ENCODE measurements at places on chromosomes 16 and 17.

DNA sequence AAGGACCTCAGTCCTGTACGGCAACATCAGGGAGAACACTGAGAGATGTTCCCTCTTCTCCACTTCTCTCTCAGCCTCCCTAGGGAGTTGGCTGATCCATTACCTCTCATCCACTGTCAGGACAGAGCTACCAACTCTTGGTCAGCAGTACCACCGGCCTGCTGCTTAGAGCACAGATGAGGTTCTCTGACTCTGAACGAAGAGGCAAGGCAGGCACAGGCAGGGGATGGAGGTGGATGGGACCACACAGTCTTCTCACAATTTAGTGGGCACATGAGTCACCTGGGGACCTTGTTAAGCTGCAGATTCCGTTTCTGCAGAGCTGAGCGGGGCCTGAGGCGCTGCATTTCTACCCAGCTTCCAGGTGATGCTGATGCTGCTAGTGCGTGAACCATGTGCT lies 128.6 kb upstream of the CCL2 start:
- no peaks in the 10 kb centered on the region for H3K36me3 ChIP-seq
- H3K4me1 ChIP-seq = peaks cover 7% of the 10 kb centered on the region
- H3K4me3 ChIP-seq = no peak overlapping the region
- no peaks in the 10 kb centered on the region for H3K27me3 ChIP-seq

- no peaks in the 10 kb centered on the region for H3K27me3 ChIP-seq
- peaks cover 9% of the 10 kb centered on the region for H3K4me1 ChIP-seq
- H3K36me3 ChIP-seq = peaks cover 30% of the 10 kb centered on the region
- DNase-seq = no peak
- H3K27ac ChIP-seq = no peak overlapping the region
Measured at GRCh38 chr16:88569614-88569984, 604 bp upstream of the ZC3H18 start.

GRCh38 chr17:74115586-74115985 lies 87.9 kb upstream of the RPL38 start:
- H3K4me1 ChIP-seq = peaks cover 2% of the 10 kb centered on the region
- no peak for DNase-seq
- H3K4me3 ChIP-seq = no peak overlapping the region
- H3K27me3 ChIP-seq = peaks cover 54% of the 10 kb centered on the region
- no peak overlapping the region for H3K27ac ChIP-seq
- H3K36me3 ChIP-seq = no peaks in the 10 kb centered on the region

GRCh38 chr17:50363217-50364060 lies 9.5 kb downstream of the MRPL27 start:
- peak overlapping the region; percentile 67 for H3K27ac ChIP-seq
- no peak overlapping the region for H3K4me3 ChIP-seq
- peak; percentile 90 for DNase-seq

DNA sequence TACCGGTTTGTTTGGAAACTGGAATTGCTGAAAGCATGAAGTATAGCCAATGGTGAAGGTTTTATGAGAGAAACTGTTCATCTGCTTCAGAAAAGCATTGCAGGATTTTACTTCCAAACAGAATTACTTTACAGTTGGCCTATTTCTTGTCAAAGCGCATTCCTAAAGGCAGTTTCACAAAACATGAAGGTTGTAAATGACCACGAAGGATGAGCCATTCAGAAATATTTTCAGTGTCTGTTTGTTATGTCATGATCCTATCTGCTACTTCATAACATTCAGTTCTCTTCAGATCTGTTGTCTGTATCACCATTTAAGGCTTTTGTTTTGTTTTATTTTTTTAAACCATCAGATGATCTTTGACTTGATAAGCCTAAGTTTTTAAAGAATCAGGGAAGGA lies 45.7 kb downstream of the AATF start:
- no peaks in the 10 kb centered on the region for H3K27me3 ChIP-seq
- DNase-seq = no peak
- H3K27ac ChIP-seq = no peak overlapping the region

- H3K4me1 ChIP-seq = peaks cover 20% of the 10 kb centered on the region
- peak overlapping the region; percentile 40 for H3K27ac ChIP-seq
- no peak overlapping the region for H3K4me3 ChIP-seq
Measured at GRCh38 chr17:82338858-82339633, 5.5 kb upstream of the SECTM1 start.

DNA sequence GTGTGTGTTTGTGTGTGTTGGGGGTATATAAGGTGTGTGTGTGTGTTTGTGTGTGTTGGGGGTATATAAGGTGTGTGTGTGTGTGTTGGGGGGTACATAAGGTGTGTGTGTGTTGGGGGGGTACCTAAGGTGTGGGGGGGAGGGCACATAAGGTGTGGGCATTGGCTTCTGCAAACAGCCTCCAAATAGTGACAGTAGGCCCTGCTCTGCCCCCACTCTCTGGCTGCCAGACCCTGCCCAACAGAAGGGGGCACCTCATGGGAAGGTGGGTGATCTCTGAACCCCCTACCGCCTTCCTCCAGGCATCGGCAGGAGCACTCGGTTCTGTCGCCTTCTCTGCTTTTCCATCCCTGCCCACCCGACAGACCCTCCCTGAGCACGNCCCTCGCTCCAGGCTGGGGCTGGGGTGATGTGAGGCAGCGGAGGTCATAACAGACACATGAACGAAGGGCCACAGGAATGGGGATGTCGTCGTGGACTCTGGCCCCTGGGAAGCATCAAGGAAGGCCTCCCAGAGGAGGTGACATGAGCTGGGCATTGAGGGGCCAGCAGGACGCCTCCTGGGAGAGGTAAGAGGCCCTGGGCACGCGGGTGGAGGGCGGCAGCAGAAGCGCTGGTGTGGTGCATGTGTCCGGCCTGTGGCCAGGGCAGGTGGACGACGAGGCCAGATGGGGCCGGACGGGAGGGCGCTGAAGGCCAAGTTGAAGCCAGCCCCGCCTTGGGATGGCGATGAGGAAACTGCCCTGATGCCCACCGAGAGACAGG lies 136.6 kb upstream of the RPH3AL start:
- H3K27ac ChIP-seq = no peak overlapping the region
- H3K36me3 ChIP-seq = no peaks in the 10 kb centered on the region
- H3K27me3 ChIP-seq = peaks cover 20% of the 10 kb centered on the region
- peak overlapping the region; percentile 51 for H3K4me3 ChIP-seq

DNA sequence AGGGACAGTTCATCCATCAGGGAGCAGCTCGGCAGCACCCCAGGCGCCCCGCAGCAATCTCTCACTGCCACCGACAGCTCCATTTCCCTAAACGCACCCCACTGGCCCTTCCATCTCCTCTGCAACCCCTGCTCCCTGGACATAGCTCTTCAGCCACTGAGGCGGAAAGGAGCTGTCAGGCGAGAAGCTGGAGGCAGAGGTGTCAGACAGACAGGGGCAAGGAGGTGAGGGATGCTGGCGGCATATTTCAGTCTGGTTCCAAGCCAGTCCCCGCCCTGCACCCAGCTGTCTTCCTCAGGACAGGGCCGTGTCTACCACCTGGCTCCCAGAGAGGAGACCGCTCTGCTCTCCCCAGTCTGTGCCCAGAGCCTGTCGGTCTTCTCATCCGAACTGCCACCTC lies 9.7 kb downstream of the ACLY start:
- peaks cover 91% of the 10 kb centered on the region for H3K36me3 ChIP-seq
- H3K4me3 ChIP-seq = no peak overlapping the region
- H3K4me1 ChIP-seq = peaks cover 12% of the 10 kb centered on the region

GRCh38 chr17:60301649-60302048 lies 90.3 kb downstream of the USP32 start:
- DNase-seq = no peak
- H3K27me3 ChIP-seq = no peaks in the 10 kb centered on the region
- no peaks in the 10 kb centered on the region for H3K36me3 ChIP-seq
- H3K4me1 ChIP-seq = peaks cover 1% of the 10 kb centered on the region
- no peak overlapping the region for H3K4me3 ChIP-seq
- no peak overlapping the region for H3K27ac ChIP-seq

GRCh38 chr17:20063665-20064648 lies 54.8 kb downstream of the SPECC1 start:
- no peak overlapping the region for H3K27ac ChIP-seq
- H3K4me3 ChIP-seq = no peak overlapping the region
- no peaks in the 10 kb centered on the region for H3K27me3 ChIP-seq
- no peaks in the 10 kb centered on the region for H3K36me3 ChIP-seq
- DNase-seq = no peak

DNA sequence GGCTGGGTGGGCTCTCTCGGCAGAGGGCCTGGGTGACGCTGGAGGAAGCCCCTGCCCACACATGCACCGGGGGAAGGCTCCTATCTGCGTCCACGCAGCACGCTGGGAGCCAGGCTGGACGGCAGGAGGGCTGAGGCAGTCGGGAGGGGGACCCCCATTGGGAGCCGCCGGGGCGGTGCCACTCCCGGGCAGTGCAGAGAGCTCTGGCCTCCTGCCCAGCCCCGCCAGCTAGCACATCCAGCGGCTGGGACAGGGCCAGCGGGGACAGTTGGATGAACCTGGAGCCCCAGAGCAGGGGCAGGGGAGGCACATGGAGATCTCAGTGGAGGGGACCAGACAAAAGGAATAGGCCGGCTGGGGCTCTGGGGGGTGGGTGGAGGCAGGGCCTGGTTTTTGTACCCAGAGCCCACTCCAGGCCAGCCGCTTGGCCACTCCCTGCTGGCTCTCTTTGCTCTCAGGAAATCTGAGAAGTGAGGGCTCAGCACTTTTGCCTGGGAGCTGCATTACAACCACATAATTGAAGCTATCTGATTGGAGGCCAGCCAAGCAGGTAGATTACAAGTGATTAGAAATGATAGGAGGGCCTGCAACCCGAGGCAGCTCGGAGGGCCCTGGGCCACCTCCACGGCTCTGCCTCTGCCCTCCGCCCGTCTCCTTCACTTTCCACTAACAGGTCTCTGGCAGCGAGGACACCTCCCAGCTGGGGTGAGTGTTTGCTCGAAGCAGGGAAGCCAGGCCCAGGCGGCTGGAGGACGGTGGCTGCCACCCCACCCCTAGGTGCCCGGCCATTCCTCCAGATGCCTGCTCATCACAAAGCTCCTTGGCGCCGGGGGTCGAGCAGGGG lies 40.1 kb downstream of the ENGASE start:
- peaks cover 79% of the 10 kb centered on the region for H3K27me3 ChIP-seq
- DNase-seq = peak; percentile 20
- H3K4me3 ChIP-seq = no peak overlapping the region
- H3K27ac ChIP-seq = peak overlapping the region; percentile 32

DNA sequence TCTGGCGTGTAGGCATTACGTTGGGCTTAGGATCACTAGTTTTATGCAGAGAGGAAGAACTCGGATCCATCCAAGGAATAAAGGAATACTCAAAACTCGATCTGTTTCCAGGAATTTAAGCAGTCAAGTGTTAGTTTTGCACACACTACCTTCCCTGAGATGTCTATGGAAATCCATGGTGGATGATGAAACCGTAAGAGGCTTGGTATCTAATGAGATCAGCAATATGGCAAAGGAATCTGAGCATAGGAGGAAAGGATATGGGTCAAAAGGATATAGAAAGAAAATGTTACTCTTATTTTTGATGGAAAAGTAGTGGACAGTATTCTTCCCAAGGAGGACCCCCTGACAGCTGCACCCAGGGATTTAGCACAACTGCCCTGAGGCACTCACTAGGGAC lies 59.6 kb downstream of the SMG6 start:
- DNase-seq = no peak
- H3K27me3 ChIP-seq = no peaks in the 10 kb centered on the region
- no peak overlapping the region for H3K4me3 ChIP-seq

- no peaks in the 10 kb centered on the region for H3K4me1 ChIP-seq
- DNase-seq = peak; percentile 48
- H3K4me3 ChIP-seq = no peak overlapping the region
- no peak overlapping the region for H3K27ac ChIP-seq
- peaks cover 23% of the 10 kb centered on the region for H3K27me3 ChIP-seq
Measured at GRCh38 chr17:3965118-3965800, 1.0 kb upstream of the ATP2A3 start.

GRCh38 chr17:50270435-50271362 lies 3.6 kb upstream of the TMEM92 start:
- peaks cover 36% of the 10 kb centered on the region for H3K4me1 ChIP-seq
- no peak overlapping the region for H3K27ac ChIP-seq
- peaks cover 52% of the 10 kb centered on the region for H3K27me3 ChIP-seq
- DNase-seq = no peak
- no peaks in the 10 kb centered on the region for H3K36me3 ChIP-seq

DNA sequence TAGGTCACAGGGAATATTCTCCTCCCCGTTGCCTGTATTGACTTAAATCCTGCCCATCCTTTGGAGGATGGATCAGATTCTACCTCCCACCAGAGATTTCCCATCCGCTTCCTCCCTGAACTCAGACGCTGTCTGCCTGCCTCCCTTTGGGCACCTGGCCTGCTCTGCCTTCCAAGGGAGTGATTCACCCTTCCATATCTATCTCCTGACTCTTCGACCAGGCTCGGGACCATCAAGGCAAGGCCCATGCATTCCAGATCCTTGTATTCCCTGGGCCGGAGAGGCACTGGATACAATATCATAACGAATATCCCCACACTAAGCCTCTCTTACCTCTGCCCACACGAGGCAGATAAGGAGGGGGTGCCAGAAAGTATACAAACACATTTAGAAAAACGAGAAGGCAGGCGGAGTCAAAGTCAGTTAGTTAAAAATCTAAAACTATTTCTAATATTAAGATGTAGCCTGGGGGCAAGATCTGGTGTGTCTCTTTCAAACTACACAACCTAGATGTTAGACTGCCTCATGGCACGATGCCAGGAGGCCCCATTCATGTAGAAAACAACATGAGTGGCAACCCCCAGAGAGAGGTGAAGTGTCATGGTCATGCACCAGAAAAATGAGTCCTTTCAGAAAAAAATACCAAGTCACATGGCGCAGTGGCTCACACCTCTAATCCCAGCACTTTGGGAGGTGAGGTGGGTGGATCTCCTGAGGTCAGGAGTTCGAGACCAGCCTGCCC lies 9.2 kb downstream of the PMP22 start:
- no peaks in the 10 kb centered on the region for H3K36me3 ChIP-seq
- DNase-seq = no peak
- H3K27ac ChIP-seq = no peak overlapping the region

DNA sequence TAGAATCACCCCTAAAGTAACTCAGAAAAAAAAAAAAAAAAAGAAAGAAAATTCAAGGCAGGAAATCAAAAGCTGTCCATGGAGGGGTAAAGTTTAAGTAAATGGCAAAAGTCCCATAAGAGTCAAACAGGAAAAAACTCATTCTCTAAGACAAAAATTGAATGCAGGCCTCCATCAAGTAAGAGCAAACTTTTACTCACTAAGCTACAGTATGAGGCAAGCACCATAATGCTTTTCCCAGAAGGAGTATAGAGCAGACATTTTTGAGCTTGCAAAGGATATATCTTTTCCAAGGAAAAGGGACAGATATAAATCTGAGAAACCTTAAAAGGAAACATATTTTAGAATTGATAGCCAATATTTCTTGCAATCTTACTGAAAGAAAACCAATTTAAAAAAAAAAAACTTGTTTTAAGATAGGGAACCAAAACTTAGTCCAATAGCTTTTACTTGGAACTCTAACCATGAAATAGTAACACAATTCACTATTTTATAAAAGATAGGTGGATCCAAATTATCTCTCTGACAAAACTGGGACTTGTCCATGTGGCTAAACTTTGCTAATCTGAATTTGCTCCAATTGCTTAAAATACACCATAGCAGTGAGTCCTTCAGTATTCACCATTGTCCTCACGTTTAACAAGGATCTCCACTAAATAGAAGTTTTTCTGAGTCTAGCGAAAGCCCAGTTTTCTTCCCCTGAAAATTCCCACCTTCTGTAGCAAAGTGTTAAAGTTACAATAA lies 99.8 kb downstream of the CDH11 start:
- no peaks in the 10 kb centered on the region for H3K36me3 ChIP-seq
- H3K4me1 ChIP-seq = peaks cover under 1% of the 10 kb centered on the region
- no peak overlapping the region for H3K4me3 ChIP-seq
- H3K27ac ChIP-seq = no peak overlapping the region
- no peaks in the 10 kb centered on the region for H3K27me3 ChIP-seq

Measured in neuronal stem cell (in vitro differentiated cells).